H9 (cell line): ENCODE measurements at places on chromosomes 16 and 17. TPM values are rescaled to one million over a fixed set of nuclear protein-coding genes. Genes with fewer than 3 reads are reported as not detected.

PLK1 gene
- 138 and 140 TPM in 2 replicates for total RNA-seq

CIITA gene
- total RNA-seq: not detected in 2 replicates

TBC1D3E gene
- total RNA-seq: not detected in 2 replicates

PRAC1 gene
- total RNA-seq: not detected in 2 replicates

C17orf58 gene
- total RNA-seq: 11.0 and 12.3 TPM in 2 replicates

SMIM5 gene
- 0.20 and 0.24 TPM in 2 replicates for total RNA-seq

PIK3R5 gene
- total RNA-seq: 1.4 and 1.7 TPM in 2 replicates

NAGS gene
- total RNA-seq: 3.7 and 4.1 TPM in 2 replicates

GRCh38 chr16:59545721-59546120 lies 811.6 kb upstream of the GOT2 start:
- no peak for DNase-seq
- H3K4me3 ChIP-seq: no peak overlapping the region
- no peaks in the 10 kb centered on the region for H3K36me3 ChIP-seq
- H3K4me1 ChIP-seq: no peaks in the 10 kb centered on the region

DNA sequence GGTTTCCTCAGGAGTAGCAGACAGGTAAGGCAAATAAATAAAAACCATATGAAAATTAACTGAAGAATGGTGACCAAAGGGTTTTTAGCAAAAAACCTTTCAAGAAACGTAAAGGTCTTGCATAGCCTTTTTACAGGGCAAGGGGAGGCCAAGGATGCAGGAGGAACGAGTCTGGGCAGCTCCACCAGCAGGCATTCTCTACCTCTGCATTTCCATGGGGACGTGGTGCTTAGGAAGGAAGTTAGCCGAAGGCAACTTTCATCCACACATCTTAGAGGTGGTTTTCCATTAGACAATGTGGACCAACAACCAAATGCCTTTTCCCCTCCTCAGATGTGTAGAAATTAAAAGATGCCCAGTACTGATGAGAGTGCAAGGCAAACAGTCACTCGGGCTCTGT lies 20.7 kb downstream of the TOM1L2 start:
- DNase-seq: no peak
- no peak overlapping the region for H3K4me3 ChIP-seq
- H3K4me1 ChIP-seq: no peaks in the 10 kb centered on the region
- no peaks in the 10 kb centered on the region for H3K27me3 ChIP-seq
- H3K27ac ChIP-seq: no peak overlapping the region

GRCh38 chr16:73743665-73744496 lies 552.7 kb upstream of the PSMD7 start:
- no peak overlapping the region for H3K4me3 ChIP-seq
- no peaks in the 10 kb centered on the region for H3K4me1 ChIP-seq
- DNase-seq: peak; percentile 35
- H3K27ac ChIP-seq: no peak overlapping the region
- peaks cover 4% of the 10 kb centered on the region; the same call in 1 of the 2 replicates for H3K36me3 ChIP-seq

GRCh38 chr17:48642059-48642842 lies 16.1 kb upstream of the HOXB9 start:
- no peaks in the 10 kb centered on the region for H3K4me1 ChIP-seq
- DNase-seq: peak; percentile 96
- peaks cover 99% of the 10 kb centered on the region for H3K27me3 ChIP-seq
- no peak overlapping the region for H3K4me3 ChIP-seq

DNA sequence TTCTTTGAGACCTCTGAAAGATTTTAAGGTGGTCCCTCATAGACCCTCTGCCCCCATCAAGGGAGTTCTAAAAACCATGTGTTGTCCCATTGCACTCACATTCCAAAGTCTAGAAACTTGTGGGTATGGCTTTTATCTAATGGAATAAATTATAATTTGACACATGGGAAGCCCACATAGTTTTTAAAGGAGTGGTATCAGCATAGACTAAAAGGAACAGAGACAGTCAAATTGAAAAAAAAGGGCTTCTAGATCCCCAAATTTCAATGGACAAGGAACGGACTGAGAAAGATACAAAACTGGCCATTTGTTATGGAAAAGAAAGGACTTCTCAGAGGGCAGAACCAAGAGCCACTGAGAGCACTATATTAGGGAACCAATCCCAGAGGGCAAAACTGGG lies 48.7 kb upstream of the ICAM2 start:
- H3K4me1 ChIP-seq: no peaks in the 10 kb centered on the region
- H3K27ac ChIP-seq: no peak overlapping the region
- peaks cover 28% of the 10 kb centered on the region for H3K36me3 ChIP-seq
- no peak overlapping the region for H3K4me3 ChIP-seq
- no peaks in the 10 kb centered on the region for H3K27me3 ChIP-seq

DNA sequence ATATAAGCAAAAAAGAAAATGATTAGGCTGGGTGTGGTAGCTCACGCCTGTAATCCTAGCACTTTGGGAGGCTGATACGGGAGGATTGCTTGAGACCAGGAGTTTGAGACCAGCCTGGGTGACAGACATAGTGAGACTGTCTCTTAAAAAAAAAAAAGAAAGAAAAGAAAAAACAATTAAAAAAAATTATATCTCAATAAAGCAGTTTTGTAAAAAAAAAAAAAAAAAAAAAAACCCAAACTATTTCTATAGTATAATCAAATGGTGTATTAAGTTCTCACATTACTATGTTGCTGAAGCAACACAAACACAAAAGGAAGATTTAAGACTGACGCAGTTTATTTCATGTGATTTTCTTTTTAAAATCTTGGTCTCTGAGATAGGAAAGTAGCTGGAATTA lies 140.5 kb downstream of the TRIM37 start:
- H3K4me3 ChIP-seq: no peak overlapping the region
- no peaks in the 10 kb centered on the region for H3K36me3 ChIP-seq
- no peak overlapping the region for H3K27ac ChIP-seq

GRCh38 chr17:74202938-74203337 lies 540 bp upstream of the RPL38 start:
- H3K27me3 ChIP-seq: no peaks in the 10 kb centered on the region; the same call in 1 of the 2 replicates
- peak overlapping the region; percentile 99 for H3K4me3 ChIP-seq
- H3K4me1 ChIP-seq: peaks cover 3% of the 10 kb centered on the region; the same call in 1 of the 2 replicates
- DNase-seq: no peak
- peaks cover 33% of the 10 kb centered on the region for H3K36me3 ChIP-seq
- H3K27ac ChIP-seq: no peak overlapping the region

GRCh38 chr17:58263773-58264172 lies 17.0 kb downstream of the MPO start:
- H3K36me3 ChIP-seq: no peaks in the 10 kb centered on the region
- DNase-seq: no peak
- H3K27ac ChIP-seq: no peak overlapping the region
- H3K4me3 ChIP-seq: no peak overlapping the region
- H3K4me1 ChIP-seq: no peaks in the 10 kb centered on the region

- no peaks in the 10 kb centered on the region for H3K4me1 ChIP-seq
- H3K4me3 ChIP-seq: no peak overlapping the region
- H3K36me3 ChIP-seq: peaks cover 3% of the 10 kb centered on the region; the same call in 2 of the 3 replicates
- H3K27me3 ChIP-seq: no peaks in the 10 kb centered on the region
These were observed 39.7 kb downstream of the VPS35L start for GRCh38 chr16:19595043-19595767.

DNA sequence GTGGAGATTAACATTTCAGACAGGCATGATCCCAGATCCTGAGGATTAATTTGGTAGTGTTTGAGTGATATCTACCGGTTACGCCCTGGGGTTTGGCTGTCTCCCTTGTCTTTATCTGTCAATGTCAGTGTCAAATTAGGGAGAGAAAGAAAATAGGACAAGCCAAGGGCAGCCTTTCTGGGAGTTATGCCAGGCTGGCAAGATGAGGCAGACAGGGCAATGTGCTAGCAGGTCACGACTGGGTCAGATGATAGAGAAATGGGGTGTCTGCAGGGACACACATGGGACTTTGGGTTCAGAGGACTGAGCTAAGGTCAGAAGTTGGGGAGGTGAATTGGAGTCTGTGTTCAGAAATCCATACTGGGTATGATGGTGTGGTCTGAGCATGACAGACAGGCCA lies 27.4 kb upstream of the LYRM9 start:
- no peak for DNase-seq
- H3K36me3 ChIP-seq: no peaks in the 10 kb centered on the region
- peaks cover 26% of the 10 kb centered on the region for H3K27me3 ChIP-seq
- H3K4me3 ChIP-seq: no peak overlapping the region
- H3K4me1 ChIP-seq: peaks cover 5% of the 10 kb centered on the region; the same call in 1 of the 2 replicates
- no peak overlapping the region for H3K27ac ChIP-seq

GRCh38 chr17:944266-944826 lies 35.2 kb downstream of the NXN start:
- peaks cover 21% of the 10 kb centered on the region for H3K36me3 ChIP-seq
- no peak overlapping the region for H3K4me3 ChIP-seq
- H3K4me1 ChIP-seq: no peaks in the 10 kb centered on the region; the same call in 1 of the 2 replicates
- no peak for DNase-seq

- no peak for DNase-seq
- H3K36me3 ChIP-seq: no peaks in the 10 kb centered on the region
- H3K27me3 ChIP-seq: no peaks in the 10 kb centered on the region
- no peaks in the 10 kb centered on the region for H3K4me1 ChIP-seq
- no peak overlapping the region for H3K4me3 ChIP-seq
These were observed 197.6 kb downstream of the LAT start for GRCh38 chr16:29182501-29182900.

GRCh38 chr16:3065742-3066439 lies 451 bp downstream of the IL32 start:
- H3K27me3 ChIP-seq: no peaks in the 10 kb centered on the region
- no peak for DNase-seq
- 0 out of 3 replicates have a peak overlapping the region, but pooled peaks have one; percentile 24 for H3K4me3 ChIP-seq

DNA sequence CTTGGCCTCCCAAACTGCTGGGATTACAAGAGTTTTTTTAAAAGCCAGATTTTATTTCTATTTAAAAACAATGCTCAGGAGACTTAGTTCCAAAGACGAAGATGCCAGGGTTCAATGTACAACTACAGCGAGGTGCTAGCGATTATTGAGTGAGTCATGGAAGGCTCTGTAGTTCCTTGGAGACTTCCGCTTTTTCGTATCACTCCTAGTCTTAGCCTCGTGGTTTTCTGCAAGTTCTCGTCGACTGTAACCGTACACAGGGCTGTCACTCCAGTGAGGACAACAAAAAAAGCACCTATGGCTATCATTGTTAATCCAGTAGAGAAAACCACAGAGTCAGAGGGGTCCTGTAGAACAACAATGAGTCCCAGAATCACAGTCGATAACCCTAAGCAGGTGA lies 22.7 kb upstream of the ZC3H7A start:
- no peak overlapping the region for H3K4me3 ChIP-seq
- H3K27ac ChIP-seq: no peak overlapping the region
- no peaks in the 10 kb centered on the region for H3K4me1 ChIP-seq
- no peaks in the 10 kb centered on the region for H3K27me3 ChIP-seq

- DNase-seq: peak; percentile 89
- H3K27ac ChIP-seq: no peak overlapping the region
- H3K4me3 ChIP-seq: no peak overlapping the region
- no peaks in the 10 kb centered on the region for H3K4me1 ChIP-seq
These were observed 306.9 kb upstream of the RBFOX1 start for GRCh38 chr16:7025616-7026190.

DNA sequence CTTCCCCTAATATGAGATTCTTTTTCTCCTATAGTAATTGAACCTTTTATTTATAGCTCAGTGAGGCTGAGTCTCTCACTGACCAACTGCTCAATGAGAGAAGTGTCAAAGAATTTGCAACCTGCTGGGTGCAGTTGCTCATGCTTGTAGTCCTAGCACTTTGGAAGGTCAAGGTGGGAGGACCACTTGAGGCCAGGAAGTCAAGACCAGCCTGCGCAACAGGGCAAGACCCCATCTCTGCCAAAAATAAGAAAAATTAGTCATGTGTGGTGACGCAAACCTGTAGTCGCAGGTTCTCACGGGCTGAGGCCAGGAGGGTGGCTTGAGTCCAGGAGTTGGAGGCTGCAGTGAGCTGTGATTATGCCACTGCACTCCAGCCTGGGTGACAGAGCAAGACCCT lies 30.9 kb upstream of the CRYBA1 start:
- DNase-seq: no peak
- no peak overlapping the region for H3K4me3 ChIP-seq
- H3K27ac ChIP-seq: no peak overlapping the region
- no peaks in the 10 kb centered on the region for H3K4me1 ChIP-seq
- H3K27me3 ChIP-seq: no peaks in the 10 kb centered on the region

DNA sequence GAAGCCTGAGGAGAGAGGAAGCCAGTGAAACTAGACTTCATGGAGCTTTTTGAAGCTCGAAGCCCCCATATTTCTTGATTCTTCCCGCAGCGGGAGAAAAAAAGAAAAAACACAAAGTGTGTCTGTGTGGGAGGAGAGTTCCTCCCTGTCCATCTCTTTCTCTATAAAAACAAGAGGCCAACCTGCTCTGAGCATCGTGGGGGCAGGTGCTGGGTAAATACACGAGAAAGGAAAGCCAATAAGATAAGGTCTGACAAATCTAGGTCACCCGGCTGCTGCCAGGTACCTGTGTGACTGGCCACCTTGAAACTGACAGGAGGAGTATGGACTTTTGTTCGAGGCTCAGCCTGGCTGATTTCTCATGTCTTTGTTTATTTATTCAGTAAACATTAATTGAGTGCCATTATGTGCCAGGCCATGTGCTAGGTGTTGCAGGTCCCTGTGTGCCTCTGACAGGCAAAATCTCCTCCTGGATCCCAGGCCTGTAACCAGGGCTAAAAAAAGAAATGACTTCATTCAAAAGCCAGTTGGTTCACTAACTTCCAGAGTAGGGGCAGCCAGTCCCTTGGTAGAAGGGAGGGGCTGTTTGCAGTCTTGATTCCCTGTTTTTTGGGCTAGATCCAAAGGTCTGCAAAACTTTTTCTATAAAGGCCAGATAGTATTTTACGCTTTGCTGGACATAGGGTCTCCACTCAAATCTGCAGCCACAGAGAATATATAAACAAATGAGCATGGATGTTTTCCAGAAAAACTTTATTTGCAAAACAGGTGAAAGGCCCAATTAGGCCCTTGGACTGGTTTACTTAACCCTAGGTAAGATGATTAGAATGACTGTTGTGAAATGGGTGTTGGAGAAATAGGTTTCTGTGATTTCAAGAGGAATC lies 35.6 kb downstream of the YPEL2 start:
- peaks cover 12% of the 10 kb centered on the region; the same call in 1 of the 2 replicates for H3K4me1 ChIP-seq
- no peak for DNase-seq
- peak overlapping the region; percentile 44; the same call in 2 of the 3 replicates for H3K4me3 ChIP-seq
- H3K27ac ChIP-seq: no peak overlapping the region

DNA sequence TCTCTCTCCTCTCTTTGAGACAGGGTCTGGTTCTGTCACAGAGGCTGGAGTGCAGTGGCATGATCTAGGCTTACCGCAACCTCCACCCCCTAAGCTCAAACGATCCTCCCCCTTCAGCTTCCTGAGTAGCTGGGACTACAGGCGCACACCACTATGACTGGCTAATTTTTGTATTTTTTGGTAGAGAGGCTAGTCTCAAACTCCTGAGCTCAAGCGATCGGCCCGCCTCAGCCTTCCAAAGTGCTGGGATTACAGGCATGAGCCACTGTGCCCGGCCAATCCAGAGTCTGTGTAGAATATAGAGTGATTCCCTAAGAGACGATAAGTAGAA lies 65.8 kb upstream of the RPH3AL start:
- peaks cover 3% of the 10 kb centered on the region; the same call in 1 of the 2 replicates for H3K36me3 ChIP-seq
- H3K27me3 ChIP-seq: no peaks in the 10 kb centered on the region
- no peak for DNase-seq
- H3K4me1 ChIP-seq: no peaks in the 10 kb centered on the region
- no peak overlapping the region; the same call in 2 of the 3 replicates for H3K4me3 ChIP-seq

GRCh38 chr16:59590845-59591244 lies 856.7 kb upstream of the GOT2 start:
- H3K4me3 ChIP-seq: no peak overlapping the region
- no peaks in the 10 kb centered on the region for H3K4me1 ChIP-seq
- H3K27ac ChIP-seq: no peak overlapping the region
- no peaks in the 10 kb centered on the region for H3K36me3 ChIP-seq
- DNase-seq: no peak

- peaks cover 7% of the 10 kb centered on the region; the same call in 2 of the 3 replicates for H3K36me3 ChIP-seq
- H3K4me1 ChIP-seq: peaks cover 5% of the 10 kb centered on the region; the same call in 1 of the 2 replicates
- H3K27ac ChIP-seq: no peak overlapping the region
These were observed 55.6 kb upstream of the CIBAR2 start for GRCh38 chr16:85167589-85168537.

GRCh38 chr17:15958484-15958854 lies 13.5 kb downstream of the ADORA2B start:
- no peak for DNase-seq
- no peak overlapping the region for H3K4me3 ChIP-seq
- H3K4me1 ChIP-seq: peaks cover 6% of the 10 kb centered on the region; the same call in 1 of the 2 replicates
- no peaks in the 10 kb centered on the region for H3K27me3 ChIP-seq
- no peak overlapping the region for H3K27ac ChIP-seq
